ENCODE measurements at places on chromosomes 5 and 9. TPM values are rescaled to one million over a fixed set of nuclear protein-coding genes. Genes with fewer than 3 reads are reported as not detected.

GRCh38 chr5:55345327-55345726 lies 37.5 kb downstream of the MTREX start:
- no peaks in the 10 kb centered on the region for H3K4me1 ChIP-seq
- no peak overlapping the region for H3K27ac ChIP-seq
- H3K4me3 ChIP-seq: no peak overlapping the region
- no peaks in the 10 kb centered on the region for H3K36me3 ChIP-seq

DNA sequence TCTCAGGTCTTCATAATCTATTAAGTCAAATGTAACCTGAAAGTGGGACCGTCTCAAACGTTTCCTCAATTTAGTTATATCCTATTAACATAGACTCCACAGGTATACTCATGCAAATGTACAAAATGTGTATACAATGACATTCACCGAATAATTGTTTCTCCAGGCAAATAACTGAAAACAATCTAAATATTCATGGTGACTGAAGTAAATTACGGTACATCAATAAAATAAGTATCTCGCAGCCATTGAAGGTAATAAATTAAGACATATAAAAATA lies 482 bp downstream of the IARS1 start:
- H3K4me3 ChIP-seq: no peak overlapping the region
- H3K36me3 ChIP-seq: no peaks in the 10 kb centered on the region
- no peak for DNase-seq
- no peaks in the 10 kb centered on the region for H3K27me3 ChIP-seq
- peaks cover 30% of the 10 kb centered on the region for H3K4me1 ChIP-seq
- no peak overlapping the region for H3K27ac ChIP-seq

CDKN2A gene
- total RNA-seq: 11.2 TPM

SUSD3 gene
- 1.9 TPM for total RNA-seq

NMUR2 gene
- not detected for total RNA-seq

Measured in adrenal gland (tissue), 19 donors.